Stimulated activated CD8-positive, alpha-beta memory T cell treated with anti-CD3 and anti-CD28 coated beads, Interleukin-2, amount 100 ng/mL, for 1 hour (primary cell): ENCODE measurements at places on chromosomes 1 and 21.

DNA sequence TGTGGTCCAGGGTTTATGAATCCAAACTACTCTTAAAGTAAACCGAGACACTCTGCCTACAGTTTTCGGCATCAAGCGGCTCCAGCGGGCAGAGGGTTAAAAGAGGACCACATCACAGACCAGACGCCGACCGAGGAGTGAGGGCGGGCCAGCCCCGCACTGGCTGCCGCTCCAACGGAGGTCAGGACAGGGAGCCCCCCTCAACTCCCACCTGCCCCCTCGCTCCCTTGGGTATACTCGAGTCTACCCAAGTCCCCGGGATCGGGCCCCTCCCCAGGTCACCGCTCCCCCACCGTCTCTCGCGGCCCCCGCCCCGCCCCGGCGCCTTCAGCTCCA is 312 bp downstream of the ARNT start:
- no peak for DNase-seq

DNA sequence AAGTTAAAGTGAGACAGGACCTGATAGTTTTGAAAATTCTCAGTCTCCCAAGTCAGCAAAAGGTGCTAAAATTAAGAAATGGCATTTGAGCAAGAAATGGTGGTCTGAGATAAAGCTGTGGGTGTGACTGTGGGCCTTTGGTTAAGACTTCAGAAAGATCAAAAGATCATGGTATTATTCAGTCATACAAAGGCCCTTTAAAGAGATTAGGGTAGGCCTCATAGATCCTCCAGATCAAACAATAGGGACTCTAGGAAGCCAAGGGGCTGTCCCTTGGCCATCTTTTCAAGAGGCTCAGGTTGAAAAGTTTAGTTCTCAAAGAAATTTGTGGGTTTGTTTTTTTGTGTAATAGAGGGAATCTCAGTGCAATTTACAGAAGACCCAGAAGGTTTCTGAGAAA is 8.4 kb downstream of the HMGB4 start:
- DNase-seq: no peak

- no peak for DNase-seq
Measured at GRCh38 chr1:174337000-174337681, 110.6 kb upstream of the GPR52 start.

DNA sequence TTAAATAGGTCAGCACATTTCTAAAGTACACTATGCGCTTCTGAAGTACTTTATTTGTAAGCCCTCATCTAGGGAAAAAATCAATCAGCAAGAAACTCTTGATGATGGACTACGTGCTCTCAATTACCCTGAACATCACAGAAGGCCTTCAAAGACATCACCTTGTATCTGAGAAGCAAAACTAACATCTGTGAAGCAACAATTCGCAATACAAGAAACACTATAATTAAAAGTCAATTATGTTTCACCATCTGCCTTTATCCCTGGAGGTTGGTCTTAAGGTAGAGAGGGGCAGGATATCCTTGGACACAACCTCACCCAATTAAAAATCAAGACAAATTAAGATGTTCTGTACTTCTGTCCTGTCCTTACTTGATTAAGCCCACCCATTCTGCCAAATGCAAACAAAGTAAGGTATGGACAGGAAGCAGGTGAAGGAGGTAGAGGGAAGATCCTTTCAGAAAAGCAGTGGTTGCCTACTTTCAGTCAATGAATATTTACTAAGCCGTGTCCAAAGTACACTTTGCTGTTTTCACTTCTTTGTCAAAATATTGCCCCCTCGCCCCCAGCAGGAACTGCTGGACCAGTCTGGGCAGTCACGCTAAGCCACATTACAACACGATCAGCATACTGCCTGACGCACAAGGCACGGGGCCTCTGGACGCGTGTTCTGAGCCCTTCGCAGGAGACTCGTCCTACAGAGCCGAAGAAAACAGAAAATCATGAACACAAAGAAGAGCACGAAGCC is 887 bp downstream of the SLC19A2 start:
- no peak for DNase-seq

DNA sequence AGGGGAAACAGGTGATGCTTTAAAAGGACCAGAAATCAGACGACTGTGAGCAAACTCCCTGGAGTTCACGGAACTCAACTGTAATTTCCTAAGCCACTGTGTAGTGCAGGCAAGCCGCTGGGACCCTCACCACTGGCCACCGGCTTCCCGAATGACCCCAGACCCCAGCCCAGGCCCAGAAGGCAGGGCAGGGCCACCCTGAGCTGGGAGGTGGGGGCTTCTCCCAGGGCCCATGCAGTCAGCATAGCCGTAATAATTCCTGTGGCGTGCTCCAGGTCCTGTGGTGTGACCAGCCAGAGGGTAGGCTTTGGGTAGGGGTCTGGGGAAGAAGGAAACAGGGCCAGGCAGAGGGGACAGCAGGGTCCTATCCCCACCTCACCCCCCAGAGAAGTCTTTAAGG is 3.5 kb upstream of the ARF1 start:
- DNase-seq: no peak

GRCh38 chr1:18734001-18734400 is 103.4 kb downstream of the PAX7 start:
- no peak for DNase-seq

DNA sequence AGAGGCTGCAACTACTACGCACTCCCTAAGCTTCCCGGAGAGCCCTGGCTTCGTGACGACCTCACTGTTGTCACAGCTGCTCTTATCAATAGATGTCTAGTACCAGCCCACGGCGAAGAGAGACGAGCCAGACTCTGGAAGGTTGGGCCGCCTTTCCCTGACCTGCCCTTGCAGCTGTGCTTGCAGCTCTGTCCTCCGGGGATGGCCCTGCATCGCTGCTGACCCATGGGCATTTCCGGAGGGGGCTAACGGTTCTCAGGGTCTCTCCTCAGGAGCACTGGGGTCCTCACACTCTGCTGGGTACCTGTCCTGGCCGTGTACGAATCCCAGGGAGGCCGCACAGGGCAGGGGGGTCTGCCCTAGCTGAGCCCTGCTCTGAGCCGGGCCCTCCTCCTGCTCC is 93.8 kb upstream of the COL6A1 start:
- DNase-seq: no peak

DNA sequence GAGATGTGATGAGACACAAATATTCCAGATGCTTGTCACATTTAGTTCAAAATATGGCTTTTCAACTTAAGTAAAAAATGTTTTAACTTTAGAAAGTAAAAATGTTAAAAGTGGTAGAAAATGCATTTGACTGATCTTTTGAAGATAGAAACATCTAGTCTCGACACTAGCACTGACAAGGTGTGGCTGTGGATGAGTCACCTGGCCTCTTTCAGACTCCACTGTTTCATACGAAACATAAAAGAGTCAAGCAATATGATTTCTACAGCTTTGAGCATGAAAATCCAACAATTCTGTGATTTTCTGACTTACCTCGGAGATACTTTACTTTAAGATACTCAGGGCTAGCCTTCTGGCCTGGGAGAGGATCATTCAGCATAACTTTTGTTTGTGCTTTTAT is 47.7 kb downstream of the TTC13 start:
- no peak for DNase-seq

DNA sequence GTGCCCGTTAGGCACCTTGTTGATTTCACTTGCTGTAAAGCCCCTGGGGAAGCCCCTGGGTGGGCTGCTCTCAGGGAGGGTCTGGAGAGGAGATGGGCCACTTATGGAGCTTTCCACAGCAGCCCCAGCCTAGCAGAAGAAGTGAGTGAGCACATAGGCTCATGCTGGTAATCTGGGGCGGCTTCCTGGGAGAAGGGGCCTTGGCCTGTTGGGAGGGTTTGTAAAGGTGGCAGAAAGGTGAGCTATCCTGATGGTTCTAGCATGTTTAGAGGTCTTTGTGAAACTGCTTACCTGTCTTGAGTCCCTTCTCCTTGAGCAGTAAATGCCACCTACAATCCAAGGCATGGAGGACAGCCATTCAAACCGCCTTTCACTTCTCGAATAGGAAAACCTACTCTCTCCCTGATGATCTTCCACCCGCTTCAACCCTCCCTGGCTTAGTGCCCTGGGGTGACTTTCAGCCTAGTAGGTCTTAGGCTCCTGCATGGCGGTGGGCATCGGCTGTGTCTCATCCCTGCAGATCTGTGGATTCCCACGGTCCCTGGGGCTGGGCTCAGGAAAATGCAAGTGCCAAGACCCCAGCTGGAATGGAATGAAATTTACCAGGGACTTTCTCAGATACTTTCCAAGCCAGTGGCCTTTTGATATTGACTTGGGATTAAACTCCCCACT is 87.6 kb upstream of the SELENON start:
- DNase-seq: no peak

- no peak for DNase-seq
Measured at GRCh38 chr1:43446388-43446740, 7.4 kb downstream of the HYI start.

DNA sequence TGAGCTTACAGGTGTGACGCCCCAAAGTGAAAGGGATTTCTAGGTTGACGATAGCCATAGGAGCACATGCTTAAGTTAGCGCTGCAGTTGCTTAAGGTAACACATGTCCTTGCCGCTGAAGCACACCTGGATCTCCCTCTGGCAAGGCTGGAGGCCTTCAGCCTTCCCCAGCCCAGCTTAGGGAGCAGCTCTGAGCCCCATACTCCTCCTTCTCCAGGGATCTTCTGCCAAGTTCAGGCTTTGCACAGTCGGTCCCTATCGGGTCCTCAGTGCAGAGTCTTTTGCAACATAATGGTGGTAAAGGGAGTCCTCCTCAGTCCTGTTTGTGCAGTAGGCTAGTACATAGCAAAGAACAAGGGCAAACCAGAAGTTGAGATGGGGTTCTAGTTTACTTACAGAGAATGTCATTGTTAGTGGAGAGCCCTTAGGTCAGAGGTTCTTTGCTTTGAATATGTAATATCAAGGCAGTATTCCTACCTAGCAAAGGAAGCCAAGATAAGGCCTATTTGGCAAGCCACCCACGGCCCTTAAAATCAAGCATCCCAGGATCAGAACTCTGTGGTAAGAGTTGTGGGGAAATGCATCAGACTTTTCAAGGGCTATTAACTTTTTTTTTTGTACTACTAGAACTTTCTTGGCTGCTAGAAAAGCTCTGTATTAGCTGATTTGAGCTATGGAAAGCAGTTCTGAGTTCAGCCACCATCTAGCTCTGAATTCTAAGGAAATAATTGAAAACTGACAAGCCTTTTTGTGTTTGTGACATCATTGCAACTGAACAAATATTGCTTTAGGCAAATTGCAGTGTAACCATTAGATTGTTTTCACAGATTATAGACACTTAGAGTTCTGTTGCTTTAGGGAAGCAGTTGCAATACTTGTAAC is 1.4 kb downstream of the EVA1C start:
- DNase-seq: no peak

DNA sequence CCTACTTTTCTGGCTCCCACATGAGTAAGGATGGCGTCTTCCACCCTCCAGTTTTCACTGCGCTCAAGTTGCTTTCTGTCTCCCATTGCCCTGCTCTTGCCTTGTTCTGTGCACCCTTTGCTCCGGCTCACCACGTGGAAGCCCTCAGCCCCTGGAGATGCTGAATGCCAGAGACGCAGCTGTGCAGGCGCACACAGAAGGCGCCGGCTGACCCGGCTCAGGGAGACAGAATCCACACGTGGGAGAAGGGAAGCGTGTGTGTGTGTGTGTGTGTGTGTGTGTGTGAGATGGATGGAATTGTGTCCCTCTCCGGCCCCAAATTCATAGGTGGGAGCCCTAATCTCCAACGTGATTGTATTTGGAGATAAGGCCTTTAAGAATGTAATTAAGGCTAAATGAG is 118.2 kb upstream of the ERRFI1 start:
- DNase-seq: no peak

DNA sequence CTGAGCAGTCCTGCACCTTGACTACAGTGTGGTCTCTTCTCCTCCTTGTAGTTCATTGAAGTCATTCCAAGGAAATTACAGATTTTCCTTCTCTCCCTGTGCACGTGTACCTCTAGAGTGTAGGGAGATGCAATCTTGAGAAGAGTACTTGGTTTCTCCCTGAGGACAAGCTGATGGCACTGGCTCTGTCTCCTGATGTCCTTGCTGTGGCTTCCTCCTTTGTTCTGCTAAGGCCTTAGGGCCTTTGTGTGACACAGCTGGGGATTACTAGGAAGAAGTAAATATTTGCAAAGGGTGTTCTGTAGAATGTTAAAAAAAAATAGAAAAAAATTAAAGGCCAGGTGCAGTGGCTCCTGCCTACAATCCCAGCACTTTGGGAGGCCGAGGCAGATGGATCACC is 66.2 kb upstream of the APOBEC4 start:
- no peak for DNase-seq

DNA sequence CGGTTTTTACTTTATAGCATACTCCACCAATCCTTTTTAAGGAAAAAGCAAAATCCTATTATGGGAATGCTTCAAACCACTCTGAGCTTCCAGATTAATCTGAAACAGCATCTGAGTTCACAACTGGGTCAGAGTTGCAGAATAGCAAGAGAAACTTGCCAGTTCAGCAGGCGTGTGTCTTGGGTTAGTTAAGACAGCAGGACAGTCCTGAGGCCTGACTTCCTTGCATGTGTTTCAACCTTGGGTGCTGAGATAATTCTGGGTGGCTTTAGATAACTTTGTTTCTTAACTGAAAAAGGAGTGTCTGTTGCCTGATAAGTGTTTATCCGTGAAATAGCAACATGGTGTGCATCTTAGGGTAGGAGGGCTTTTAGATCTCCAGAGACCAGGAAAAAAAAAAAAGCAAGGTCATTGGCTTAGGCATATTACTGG is 169.2 kb downstream of the DHRS3 start:
- no peak for DNase-seq

DNA sequence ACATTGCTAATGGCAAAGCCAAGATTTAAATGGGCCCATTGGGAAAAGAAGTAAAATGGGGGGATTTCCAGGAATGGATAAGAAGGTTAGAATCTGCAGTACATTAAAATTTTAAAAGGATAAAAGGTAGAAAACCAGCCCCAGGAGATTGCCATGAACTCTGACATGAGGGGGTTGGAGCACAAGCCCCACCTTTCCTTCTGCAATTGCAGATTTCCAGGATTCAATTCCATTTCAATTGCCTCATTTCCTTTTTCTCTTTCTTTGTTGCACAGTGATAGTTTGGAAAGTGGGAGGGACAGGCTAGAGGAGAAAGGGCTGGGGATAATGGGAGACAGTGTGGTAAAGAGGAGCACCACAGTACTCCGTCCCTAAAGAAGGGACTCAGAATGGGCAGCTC is 238.5 kb upstream of the RAB4A start:
- DNase-seq: no peak

DNA sequence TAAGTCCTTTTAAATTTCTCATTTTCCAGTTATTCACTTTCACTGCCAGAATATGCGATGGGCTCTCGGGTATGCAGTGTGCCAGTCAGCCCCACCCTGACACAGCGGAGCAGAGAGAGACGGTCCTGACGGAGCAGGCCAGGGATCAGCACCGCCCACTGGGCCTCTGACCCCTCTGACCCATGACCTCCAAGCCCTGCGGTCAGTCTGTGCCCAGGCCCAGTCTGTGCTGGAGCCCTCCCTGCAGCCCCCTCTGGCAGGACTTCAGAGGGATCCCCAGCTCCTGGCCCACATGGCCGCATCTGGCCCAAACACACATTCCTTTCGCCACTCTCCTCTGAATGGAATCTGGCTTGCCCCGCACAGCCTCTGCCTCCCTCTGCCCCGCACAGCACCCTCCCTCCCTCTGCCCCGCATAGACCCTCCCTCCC is 43.4 kb upstream of the COL6A2 start:
- DNase-seq: no peak
